Stimulated activated CD8-positive, alpha-beta memory T cell treated with anti-CD3 and anti-CD28 coated beads, Interleukin-4, amount 100 ng/mL, for 4 hours (primary cell): ENCODE measurements at places on chromosomes 4 and X.

DNA sequence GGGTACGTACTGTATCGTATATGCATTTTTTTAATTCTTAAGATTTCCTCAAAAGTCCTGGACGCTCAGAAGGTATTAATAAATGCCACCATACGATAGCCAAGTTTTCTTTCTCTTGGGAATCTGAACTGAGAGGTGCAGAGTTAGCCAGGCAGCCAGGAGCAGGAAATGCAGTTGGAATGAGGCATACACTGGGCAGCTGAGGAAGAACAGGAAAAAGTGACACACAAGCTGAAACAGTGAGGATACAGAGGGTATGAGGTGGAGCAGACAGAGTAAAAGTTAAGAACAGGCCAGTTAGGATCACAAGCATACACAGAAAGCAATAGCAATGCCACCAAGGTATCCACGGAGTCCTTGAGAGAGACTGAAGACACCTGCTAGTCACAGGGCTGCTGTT, 13.4 kb downstream of the UFSP2 start:
- DNase-seq: no peak

- no peak for DNase-seq
Observed at GRCh38 chr4:153282023-153282422, 62.5 kb upstream of the MND1 start.

DNA sequence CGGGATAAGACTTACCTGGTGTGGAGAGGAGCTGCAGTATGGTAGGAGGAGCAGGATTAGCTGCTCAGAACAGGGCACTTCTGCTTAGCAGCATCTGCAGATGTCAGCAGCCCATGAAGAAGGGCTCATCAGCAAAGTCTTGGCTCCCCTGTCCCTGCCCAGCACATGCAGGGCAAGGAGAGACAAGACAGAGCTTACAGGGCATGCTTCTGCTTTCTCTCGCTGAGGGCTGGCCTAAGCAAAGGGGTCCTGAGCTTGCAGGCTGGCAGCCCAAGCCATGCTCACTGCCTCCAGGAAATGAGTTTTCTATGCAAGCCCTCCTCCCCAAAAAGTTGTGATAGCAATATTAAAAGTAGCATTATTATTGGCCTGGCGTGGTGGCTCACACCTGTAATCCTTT, 39.5 kb upstream of the TAPT1 start:
- no peak for DNase-seq

DNA sequence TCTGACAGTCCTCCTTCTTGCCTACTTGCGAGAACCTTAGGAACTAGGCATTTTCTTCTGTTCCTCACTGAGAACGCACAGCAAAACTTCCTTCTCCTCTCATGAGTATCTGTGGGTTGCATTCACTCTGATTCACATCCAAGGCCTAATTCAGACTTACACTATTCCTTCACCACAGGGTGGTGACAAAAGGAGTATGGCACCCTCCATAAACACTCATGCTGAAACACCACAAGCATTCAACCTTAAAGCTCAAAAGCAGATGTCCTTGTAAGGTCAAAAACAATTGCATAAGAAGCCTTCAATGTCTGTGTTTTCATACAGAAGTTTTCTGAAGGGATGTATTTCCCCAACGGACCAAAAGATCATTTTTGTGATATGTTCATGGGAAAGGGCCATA, 147.3 kb downstream of the CORIN start:
- no peak for DNase-seq

GRCh38 chrX:93242897-93243296, 430.5 kb downstream of the NAP1L3 start:
- DNase-seq: no peak

DNA sequence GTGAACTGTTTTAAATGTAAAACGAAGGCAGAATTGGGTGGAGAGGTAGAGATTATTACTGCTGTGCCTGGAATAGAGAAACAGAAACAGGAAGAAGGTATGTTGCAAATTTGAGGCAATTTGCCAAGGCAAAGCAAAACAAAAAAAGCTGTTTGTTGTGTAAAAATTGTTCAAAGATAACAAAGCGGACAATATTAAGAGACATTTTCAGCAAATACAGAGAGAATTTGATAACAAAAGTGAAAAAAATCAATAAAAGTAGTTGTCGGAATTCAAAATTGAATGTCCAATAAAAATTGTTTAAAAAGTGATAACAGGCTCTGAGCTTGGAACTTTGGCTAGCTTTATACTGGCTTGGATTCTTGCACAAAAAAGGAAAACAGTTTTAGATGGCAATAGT, 14.4 kb upstream of the SMS start:
- no peak for DNase-seq

DNA sequence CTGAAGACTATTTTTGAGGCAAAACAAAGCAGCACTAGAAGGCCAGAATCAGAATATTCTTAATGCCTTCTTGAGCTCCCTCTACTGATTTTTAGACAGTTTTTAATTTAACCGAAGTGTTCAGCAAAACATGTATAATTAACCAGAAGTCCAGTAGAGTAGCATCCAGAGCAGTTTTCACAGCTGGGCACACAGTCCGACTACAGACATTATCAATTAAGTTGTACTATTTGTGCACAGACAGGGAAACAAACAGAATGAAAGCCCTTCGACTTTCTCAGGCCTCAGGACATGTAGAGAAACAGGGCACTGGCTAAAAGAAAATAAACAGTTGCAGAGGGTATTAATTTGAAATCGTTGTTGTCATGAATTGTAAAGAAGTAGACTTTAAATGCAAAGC, 11.9 kb downstream of the FSTL5 start:
- DNase-seq: no peak

- DNase-seq: no peak
Observed at GRCh38 chr4:87975466-87975865, at the start of gene SPP1. SPP1 (plus strand) TSS chr4:87975714; CDS start chr4:87976896, 1,182 bp downstream.

GRCh38 chrX:118795528-118796280, 27.9 kb upstream of the ZCCHC12 start:
- DNase-seq: no peak

DNA sequence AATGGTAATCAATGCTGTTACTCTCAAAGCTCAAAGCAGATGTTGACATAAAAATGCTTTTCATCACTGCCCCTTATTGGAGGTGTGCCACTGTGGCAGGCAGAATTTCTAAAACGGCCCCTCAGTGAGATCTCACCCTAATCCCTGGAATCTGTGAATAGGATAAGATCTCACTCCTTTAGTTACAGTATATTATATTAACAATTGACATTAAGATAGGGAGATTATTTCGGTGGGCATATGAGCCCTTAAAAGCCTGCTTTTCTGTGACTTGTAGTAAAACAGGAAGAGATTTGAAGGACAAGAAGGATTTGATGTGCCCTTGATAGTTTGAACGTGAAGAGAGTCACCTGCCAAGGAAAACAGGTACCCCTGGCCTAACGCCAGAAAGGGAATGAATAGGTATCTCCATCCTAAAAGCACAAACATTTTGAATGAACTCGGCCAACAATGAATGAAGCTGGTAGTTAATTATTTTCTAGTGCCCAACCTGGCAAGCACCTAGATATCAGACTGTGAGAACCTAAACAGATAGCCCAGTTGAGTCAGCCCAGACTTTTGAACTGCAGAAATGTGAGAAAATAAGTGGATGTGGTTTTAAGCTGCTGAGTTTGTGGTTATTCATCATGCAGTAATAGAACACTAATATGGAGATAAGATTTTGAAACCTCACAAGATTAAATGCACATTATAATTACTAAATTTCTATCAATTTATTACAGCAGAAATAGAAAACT, 881.6 kb downstream of the PCDH18 start:
- no peak for DNase-seq

GRCh38 chr4:5797866-5798265, 86.9 kb downstream of the EVC start:
- no peak for DNase-seq

GRCh38 chr4:165331823-165332222, 4.4 kb downstream of the MSMO1 start:
- no peak for DNase-seq

GRCh38 chr4:66574145-66574978, 904.1 kb upstream of the EPHA5 start:
- DNase-seq: no peak

GRCh38 chr4:16687011-16687410, 211.4 kb downstream of the LDB2 start:
- DNase-seq: no peak

DNA sequence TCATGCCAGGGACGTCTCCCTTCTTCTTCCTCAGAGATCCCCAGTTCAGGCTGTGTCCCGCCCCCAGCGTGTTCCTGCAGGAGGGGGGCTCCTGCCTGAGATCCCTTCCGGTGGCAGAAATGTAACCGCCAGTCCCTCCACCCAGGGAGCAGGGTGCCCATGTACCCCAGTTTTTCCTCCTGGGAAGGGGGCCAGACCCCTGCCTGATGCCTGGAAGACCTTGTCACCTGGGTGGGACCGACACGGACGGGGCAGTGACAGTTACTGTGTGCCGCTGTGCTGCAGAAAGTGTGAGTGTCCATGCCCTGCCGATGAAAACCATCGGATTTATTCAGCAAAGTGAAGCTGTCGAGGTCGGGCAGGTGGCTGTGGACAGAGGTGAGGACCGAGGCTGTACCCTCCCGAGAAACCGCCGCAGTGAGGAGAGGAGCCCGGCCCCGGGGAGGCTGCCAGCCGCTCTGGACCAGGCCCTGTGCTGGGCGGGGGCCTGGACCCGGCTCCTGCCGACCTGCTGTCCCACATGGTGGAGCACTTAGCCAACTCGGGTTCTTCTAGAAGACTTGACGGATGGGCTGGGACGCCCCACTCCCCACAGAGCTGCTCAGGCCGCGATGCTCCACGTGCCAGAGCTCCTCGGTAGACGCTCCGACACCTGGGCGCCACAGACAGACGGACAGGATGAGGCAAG, 36.7 kb upstream of the HMX1 start:
- DNase-seq: no peak

GRCh38 chr4:1259966-1260365, 11.0 kb upstream of the CTBP1 start:
- DNase-seq: no peak

DNA sequence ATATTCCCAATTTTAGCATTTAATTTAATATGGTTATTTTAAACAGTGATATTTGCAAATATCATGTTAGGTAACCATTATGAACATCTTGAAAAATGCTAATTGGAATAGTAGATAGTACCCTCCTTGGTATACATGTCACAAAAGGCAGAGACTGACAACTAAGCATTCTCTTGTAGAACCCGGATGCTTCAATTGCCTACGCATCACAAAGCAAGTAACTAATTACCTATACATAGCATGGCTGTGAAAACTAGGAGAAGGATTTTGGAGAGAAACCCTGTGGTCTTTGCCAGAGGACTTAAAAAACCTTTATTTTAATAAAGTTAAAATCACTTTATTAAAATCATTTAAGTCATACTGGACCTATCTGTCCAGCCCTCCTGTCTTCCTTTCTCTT, 764.1 kb upstream of the TENM3 start:
- no peak for DNase-seq

DNA sequence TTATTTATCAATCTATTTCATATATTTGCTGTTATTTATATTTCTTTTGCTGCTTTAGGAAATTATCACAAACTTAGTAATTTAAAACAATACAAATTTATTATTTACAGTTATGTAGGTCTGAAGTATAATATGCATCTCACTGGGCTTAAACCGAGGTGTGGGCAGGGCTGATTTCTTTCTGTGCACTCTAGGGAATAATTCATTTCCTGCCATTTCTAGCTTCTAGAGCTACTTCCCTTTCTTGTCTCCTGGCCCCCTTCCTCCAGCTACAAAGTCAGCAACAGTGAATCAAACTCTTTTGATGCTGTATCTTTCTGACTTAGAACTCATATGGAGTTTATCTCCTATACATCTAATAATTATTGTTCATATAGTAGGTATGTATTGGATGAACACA, 303.5 kb upstream of the ARSJ start:
- no peak for DNase-seq

DNA sequence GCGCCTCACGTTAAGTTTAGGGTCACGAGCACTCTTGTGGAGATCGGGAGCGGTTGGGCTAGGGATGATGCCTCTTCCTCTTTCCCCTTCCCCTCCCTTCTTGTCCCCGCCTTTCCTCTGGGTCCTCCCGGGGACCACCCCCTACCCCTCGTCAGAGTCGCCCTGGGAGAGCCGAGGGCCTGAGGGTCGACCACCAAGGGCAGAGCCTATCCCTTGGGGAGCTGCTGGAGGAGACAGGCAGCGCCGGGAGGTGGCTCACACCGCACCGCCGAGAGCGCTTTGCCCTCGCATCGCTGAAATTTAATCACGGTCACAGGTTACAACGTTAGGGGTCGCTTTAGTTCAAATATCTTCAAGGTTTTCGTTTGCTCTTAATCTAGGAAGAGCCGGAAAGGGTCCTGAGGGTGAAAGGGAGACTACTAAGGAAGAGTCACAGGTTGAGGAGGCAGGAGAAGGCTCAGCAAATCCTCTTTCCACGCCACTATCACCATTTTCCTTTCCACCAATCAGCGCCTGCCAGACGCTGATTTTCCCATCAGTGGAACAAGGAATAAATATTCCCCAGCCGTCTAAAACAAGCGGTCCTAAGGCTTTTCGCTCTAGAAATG, 528 bp upstream of the SNCA start:
- no peak for DNase-seq

GRCh38 chr4:113499166-113499565, 262.4 kb downstream of the CAMK2D start:
- no peak for DNase-seq

GRCh38 chrX:118665204-118665603, 62.2 kb upstream of the IL13RA1 start:
- DNase-seq: no peak

DNA sequence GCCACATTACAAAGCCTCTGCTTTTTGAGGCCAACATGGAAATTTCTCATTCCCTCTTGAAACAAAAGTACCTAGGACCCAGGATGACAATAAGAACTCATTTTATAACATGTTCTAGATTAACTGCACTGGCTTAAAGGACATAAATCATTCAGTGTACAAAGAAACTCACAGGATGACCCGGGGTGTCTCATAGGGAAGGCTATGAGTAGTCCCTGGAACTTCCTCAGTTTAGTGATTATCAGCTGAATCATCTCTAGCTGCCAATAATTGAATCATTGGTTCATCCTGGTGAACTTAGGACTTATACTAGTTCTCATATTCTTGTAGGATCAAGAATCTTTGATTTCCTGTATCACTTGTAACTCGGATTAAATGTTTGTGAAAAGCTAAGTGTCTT, 95.8 kb upstream of the WDR1 start:
- no peak for DNase-seq
